ENCODE measurements at places on chromosomes 1 and 21. TPM values are rescaled to one million over a fixed set of nuclear protein-coding genes. Genes with fewer than 3 reads are reported as not detected.

NGF gene
- polyA plus RNA-seq: 1.1 TPM

GLIS1 gene
- polyA plus RNA-seq: 0.26 TPM

FAM177B gene
- not detected for polyA plus RNA-seq

FAM43B gene
- polyA plus RNA-seq: 0.66 TPM

BARHL2 gene
- polyA plus RNA-seq: not detected

DIP2A gene
- 15.9 TPM for polyA plus RNA-seq

ERRFI1 gene
- polyA plus RNA-seq: 19.7 TPM

- no peak overlapping the region for H3K27ac ChIP-seq
These were observed 40.9 kb upstream of the SIM2 start for GRCh38 chr21:36657999-36658398.

DNA sequence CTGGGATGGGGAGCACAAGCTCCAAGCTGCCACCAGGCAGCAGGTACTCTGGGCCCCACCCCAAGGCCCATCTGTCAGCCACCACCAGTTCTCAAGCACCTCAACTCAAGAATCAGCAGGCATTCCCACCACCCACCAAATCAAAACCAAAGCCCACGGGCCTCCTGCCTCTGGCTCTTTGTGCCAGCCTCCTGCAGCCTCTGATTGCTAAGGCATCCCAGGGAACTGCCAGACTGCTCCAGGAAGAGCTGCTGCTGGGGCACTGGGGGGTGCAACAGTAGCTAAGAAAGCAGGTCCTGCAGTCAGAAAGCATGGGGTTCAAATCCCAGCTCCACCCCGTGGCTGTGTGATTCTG lies 34.7 kb downstream of the CHD5 start:
- no peak overlapping the region for H3K27ac ChIP-seq
- no peak for DNase-seq
- H3K4me3 ChIP-seq: no peak overlapping the region
- H3K4me1 ChIP-seq: no peaks in the 10 kb centered on the region

- DNase-seq: no peak
- peak overlapping the region; percentile 90 for H3K4me3 ChIP-seq
- H3K4me1 ChIP-seq: peaks cover 24% of the 10 kb centered on the region
- H3K27ac ChIP-seq: peak overlapping the region; percentile 96
These were observed 4.3 kb downstream of the GAS5 start for GRCh38 chr1:173863224-173864161.

DNA sequence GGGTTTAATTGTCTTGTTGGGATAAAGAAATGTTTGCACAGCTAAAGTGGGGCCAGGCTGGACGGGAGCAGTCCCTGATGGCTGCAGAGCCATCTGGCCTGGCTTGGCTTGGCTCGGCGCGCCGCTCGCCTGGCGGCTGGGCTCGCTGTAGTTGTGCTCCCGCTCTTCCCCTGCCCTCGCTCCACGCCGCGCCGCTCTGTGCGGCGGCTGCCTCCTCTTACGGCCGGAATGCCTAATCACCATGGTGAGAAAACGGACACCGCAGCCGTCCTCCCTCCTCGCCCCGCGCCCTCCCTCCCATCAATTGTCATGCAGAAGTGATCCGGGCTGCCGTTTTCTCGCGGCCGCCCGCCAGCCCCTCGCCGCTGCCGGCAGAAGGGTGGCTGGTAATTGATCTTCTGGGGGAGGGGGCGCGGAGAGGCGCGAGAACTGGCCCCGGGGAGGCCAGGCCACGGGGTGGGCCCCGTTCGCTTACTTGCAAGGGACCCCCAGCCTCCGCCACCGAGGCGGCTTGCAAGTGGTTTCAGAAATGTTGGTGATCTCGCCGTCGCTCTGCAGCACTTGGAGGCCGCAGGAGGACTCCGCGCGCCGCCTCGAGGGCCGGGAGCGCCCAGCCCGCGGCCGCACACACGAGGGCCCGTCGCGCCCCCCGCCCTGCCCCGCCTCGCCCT lies 12.4 kb downstream of the RNF220 start:
- peak; percentile 97 for DNase-seq
- H3K36me3 ChIP-seq: peaks cover 3% of the 10 kb centered on the region
- 0 out of 2 replicates have a peak, but pooled peaks cover 4% of the 10 kb centered on the region for H3K27me3 ChIP-seq
- H3K4me3 ChIP-seq: peak overlapping the region; percentile 75

DNA sequence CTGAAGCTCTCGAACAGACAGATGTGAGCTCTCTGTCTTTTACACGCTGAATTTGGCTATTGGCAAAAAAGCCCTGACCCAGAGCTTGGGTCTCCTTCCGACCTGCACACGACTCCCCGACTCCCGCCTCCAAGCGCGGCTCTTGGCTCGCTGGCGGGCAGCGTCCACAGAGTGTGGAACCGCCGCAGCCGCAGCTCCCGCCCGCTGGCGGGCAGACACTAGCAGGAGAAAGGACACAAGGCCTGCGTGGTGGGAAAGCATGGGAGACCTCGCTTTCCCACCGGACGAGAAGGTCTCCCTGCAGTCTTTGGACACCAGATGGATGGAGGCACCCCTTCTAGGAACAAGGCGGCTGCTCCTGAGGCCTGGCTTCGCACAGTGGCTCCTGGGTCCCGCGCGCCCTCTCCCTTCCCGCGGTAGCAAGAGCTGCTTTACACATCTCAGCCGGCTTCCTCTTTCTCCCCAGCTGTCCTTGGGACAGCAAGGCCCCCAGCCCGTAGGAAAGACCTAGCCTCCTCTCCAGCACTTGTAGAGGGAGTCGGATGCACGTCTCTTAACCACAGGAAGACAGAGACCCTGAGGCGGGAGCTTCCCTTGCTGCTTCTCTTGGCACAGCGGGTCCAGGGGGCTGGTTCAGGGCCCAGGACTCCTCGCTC lies 92.1 kb downstream of the PRKAB2 start:
- H3K36me3 ChIP-seq: no peaks in the 10 kb centered on the region
- no peak overlapping the region for H3K27ac ChIP-seq
- peaks cover 50% of the 10 kb centered on the region for H3K4me1 ChIP-seq
- H3K4me3 ChIP-seq: peak overlapping the region; percentile 60

GRCh38 chr1:39116860-39117728 lies 87.4 kb upstream of the MACF1 start:
- H3K4me1 ChIP-seq: peaks cover 51% of the 10 kb centered on the region
- H3K27me3 ChIP-seq: no peaks in the 10 kb centered on the region
- H3K27ac ChIP-seq: peak overlapping the region; percentile 86

- peaks cover 9% of the 10 kb centered on the region for H3K4me1 ChIP-seq
- no peaks in the 10 kb centered on the region for H3K27me3 ChIP-seq
- no peak overlapping the region for H3K27ac ChIP-seq
- DNase-seq: no peak
- no peaks in the 10 kb centered on the region for H3K36me3 ChIP-seq
These were observed 9.4 kb downstream of the NCAM2 start for GRCh38 chr21:21007606-21008005.

DNA sequence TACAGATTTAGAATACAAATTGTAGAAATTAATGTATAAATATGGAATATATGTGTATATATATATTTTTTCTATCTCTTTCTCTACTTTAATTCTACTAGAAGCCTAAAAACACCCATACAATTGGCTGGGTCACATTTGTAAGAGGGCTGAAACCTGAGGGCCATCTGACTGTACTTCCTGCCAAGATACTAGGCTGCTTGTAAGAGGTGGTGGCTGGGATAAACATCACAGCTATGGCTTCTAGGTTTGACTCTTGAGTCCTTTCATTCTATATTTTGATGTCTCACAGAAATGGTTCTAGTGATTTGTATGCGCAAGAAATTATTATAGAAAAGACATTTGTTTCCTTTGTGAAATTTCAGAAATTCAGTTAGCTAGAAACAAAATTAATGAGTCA lies 1155.2 kb upstream of the B3GALT2 start:
- DNase-seq: no peak
- no peaks in the 10 kb centered on the region for H3K4me1 ChIP-seq
- H3K27me3 ChIP-seq: no peaks in the 10 kb centered on the region
- no peak overlapping the region for H3K4me3 ChIP-seq
- H3K27ac ChIP-seq: no peak overlapping the region

GRCh38 chr1:227086636-227087035 lies 146.5 kb downstream of the COQ8A start:
- H3K4me1 ChIP-seq: no peaks in the 10 kb centered on the region
- no peaks in the 10 kb centered on the region for H3K27me3 ChIP-seq
- no peaks in the 10 kb centered on the region for H3K36me3 ChIP-seq
- no peak overlapping the region for H3K4me3 ChIP-seq
- H3K27ac ChIP-seq: no peak overlapping the region

DNA sequence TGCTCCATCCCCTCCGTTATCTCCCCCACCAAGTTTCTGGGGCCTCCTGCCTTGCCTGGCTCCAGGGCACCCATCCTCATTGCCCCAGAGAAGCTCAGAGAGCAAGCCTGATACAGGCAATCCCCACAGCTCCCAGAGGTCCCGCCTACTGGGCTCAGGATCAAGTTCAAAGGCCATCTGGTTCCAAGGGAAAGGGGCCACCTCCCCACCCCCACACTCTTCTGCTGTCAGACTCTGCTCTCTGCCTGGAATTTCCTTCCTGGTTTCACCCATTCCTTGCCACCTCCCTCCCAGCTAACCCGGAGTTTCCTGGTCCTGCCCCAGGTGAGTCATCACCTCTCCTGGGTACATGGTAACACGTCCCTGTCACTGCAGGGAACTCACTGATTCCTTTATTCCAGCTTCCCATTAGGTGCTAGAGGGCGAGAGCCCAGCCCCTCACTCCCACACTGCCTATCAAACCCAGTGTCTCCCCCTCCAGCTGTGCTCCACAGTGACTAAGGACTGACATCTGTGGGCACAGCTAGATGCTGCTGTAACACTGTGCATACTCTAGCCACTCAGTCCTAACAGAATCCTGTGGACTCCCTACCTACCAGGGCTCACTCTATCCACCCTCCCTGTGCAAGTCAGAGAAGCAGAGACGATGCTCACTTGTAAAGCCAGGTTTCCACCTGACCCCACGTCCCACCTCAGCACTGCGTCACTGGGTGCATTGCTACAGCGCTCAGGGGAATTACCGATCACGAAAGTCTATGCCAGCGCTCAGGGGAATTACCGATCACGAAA lies 21.8 kb downstream of the RSPH1 start:
- no peak overlapping the region for H3K27ac ChIP-seq
- H3K36me3 ChIP-seq: no peaks in the 10 kb centered on the region
- H3K4me1 ChIP-seq: no peaks in the 10 kb centered on the region
- peak; percentile 67 for DNase-seq
- H3K4me3 ChIP-seq: no peak overlapping the region

GRCh38 chr1:110165761-110166231 lies 15.5 kb downstream of the SLC6A17 start:
- no peaks in the 10 kb centered on the region for H3K36me3 ChIP-seq
- DNase-seq: no peak
- no peak overlapping the region for H3K4me3 ChIP-seq

- no peaks in the 10 kb centered on the region for H3K4me1 ChIP-seq
- no peaks in the 10 kb centered on the region for H3K27me3 ChIP-seq
- no peak for DNase-seq
- H3K4me3 ChIP-seq: no peak overlapping the region
- no peak overlapping the region for H3K27ac ChIP-seq
These were observed 48.2 kb downstream of the SPSB1 start for GRCh38 chr1:9340864-9341263.

GRCh38 chr21:39055167-39055767 lies 128.0 kb downstream of the PSMG1 start:
- H3K4me1 ChIP-seq: no peaks in the 10 kb centered on the region
- no peaks in the 10 kb centered on the region for H3K36me3 ChIP-seq
- no peak for DNase-seq
- H3K4me3 ChIP-seq: no peak overlapping the region
- H3K27ac ChIP-seq: no peak overlapping the region

DNA sequence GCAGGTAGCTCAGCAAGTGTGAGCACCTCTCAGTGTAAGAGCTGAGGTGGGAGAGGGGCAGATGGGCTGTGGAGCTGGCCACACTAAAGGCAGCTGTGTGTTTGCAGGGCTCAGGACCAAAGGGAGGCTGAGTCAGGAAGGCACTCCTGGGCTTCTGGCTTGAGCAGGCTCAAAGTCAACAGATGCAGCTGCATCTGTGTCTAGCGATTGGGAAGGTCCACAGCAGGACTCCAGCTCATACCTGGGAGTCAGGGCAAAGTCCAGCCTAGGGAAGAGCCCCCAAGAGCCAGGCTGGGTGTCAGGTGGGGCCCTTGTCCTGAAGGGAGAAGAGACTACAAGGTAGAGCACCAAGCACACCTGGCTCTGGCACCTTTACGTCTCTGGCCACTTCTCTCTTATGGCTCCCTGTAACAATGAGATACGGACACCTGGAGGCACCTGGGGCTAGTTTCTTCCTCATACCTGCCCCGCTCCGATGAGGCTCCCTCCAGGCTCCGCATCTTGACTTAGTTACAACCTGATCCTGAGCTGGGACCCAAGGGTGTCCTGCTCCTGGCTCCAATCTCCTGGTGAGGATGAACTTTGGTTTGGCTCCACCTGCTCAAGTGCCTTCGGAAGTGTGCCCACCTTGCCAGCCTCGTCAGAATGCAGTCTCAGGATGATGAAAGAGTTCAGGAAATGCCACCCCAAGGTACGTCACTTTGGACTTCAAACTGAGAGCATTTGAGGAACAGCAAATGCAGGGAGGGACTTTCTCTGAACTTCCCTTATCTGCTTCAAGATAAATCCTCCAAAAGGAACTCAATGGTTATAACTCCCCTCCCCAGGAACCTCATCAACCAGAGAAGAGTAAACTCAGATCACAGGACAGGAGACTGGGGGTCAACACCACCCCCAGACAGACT lies 21.5 kb upstream of the SLC2A1 start:
- H3K4me3 ChIP-seq: no peak overlapping the region
- H3K4me1 ChIP-seq: peaks cover 27% of the 10 kb centered on the region
- no peak for DNase-seq
- H3K27me3 ChIP-seq: no peaks in the 10 kb centered on the region
- peaks cover 7% of the 10 kb centered on the region for H3K36me3 ChIP-seq

GRCh38 chr1:150281758-150282557 lies at the start of gene CIART:
CIART (plus strand) TSS chr1:150282554; CDS start chr1:150283268, 714 bp downstream.
- H3K27ac ChIP-seq: peak within 1 kb of the TSS; percentile 28
- peaks cover 15% of the 10 kb centered on the region for H3K4me1 ChIP-seq
- H3K4me3 ChIP-seq: peak within 1 kb of the TSS; percentile 60
- peak; percentile 99 for DNase-seq

DNA sequence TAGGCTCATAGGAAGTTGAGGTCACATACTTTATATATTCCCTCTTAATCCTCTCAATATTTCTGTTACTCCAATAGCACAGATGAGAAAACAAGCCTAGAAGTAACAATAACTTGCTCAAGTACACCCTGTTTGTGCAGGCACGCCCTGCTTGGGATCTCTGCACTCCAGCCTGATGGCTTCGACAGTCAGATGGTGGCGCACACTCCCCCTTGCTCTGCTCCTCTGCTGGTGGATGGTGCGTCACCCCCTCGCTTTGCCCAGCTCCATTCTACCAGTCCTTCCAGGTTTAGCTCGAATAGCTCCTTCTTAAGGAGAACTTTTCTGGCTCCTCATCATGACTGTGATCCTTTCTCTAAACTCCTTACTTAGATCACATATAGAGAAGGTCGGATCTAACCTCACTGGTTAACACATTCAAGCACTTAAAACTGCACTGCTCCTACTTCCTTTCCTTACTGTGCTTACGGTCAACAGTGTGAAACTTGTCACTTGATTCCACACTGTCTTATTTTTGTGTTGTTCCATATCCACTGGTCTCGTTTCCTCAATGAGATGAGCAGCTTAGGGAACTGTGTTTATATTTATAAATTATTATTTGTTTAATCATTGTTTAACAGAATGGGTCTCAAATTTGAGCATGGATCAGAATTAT lies 3.0 kb downstream of the TSPAN2 start:
- peaks cover 31% of the 10 kb centered on the region for H3K4me1 ChIP-seq
- no peaks in the 10 kb centered on the region for H3K27me3 ChIP-seq
- no peak overlapping the region for H3K4me3 ChIP-seq
- no peak overlapping the region for H3K27ac ChIP-seq

- H3K27ac ChIP-seq: no peak overlapping the region
- DNase-seq: no peak
- no peak overlapping the region for H3K4me3 ChIP-seq
- no peaks in the 10 kb centered on the region for H3K4me1 ChIP-seq
- no peaks in the 10 kb centered on the region for H3K36me3 ChIP-seq
- H3K27me3 ChIP-seq: no peaks in the 10 kb centered on the region
These were observed 33.0 kb upstream of the GJB5 start for GRCh38 chr1:34721646-34722355.
